GM23338 (cell line): ENCODE measurements at places on chromosomes 12 and 14. TPM values are rescaled to one million over a fixed set of nuclear protein-coding genes. Genes with fewer than 3 reads are reported as not detected.

DNA sequence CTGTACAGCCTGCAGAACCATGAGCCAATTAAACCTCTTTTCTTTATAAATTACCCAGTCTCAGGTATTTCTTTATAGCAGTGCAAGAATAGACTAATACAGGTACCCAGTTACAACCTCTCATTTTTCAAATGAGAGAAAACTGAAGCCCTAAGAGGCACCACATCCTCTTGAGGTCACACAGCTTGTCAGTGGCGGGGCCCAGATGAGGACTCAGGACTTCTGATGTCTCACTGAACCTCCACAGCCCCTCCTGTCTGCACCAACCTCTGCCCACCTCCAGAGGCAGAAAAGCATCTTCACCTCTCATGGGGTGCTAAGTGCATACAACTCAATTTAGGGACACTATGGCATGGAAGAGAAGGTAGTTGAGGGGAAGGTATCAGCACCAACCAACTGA lies 120.7 kb downstream of the CRACR2A start:
- no peak for DNase-seq

DNA sequence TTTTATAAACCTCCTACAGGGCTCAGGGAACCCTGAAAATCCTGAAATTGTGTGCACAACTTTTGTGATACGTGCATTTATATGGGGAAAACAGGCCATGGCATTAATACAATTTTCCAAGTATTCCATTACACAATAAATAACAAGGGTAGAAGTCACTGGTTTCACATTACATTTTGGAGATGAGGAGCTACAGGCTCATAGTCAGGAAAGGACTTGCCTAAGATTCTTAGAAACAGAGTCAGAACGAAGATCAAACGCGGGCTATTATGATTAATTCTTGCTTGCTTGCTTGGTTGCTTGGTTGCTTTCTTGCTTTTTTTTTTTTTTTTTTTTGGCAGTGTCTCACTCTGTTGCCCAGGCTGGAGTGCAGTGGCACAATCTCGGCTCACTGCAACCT lies 16.7 kb downstream of the NOS1 start:
- no peak for DNase-seq

- DNase-seq = no peak
Observed at GRCh38 chr14:43438056-43438455, 1069.0 kb downstream of the FSCB start.

DNA sequence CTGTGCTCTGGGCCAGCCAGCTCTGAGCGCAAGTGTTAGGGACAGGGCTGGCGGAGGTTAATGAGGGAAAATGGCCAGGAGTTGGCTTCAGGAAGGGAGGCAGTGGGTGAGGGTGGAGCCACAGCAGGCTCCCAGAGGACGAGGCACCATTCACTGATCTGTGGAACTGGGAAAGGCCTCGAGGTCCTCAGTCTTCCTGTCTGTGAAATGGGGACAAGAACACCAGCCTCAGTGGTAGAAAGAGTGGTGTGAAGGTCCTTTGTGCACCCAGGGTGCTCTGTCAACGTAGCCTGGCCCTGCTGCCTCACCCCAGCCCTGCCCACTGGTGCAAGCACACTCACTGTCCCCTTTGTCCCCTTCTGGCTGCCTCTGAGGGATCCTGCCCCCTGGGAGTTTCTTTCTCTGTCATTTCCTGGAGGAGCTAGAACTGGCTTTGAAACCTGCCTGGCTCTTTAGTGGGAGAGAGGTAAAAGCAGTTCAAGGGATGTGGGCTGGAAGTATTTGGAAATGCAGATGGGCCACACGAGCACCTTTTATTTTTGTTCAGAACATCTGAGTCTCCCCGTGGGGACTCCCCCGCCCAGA lies 25.0 kb downstream of the SYNDIG1L start:
- DNase-seq = peak; percentile 27

GRCh38 chr12:123148655-123149054 lies 2.2 kb downstream of the PITPNM2 start:
- DNase-seq = no peak

GRCh38 chr14:93005135-93005813 lies 82.3 kb downstream of the CHGA start:
- no peak for DNase-seq

DNA sequence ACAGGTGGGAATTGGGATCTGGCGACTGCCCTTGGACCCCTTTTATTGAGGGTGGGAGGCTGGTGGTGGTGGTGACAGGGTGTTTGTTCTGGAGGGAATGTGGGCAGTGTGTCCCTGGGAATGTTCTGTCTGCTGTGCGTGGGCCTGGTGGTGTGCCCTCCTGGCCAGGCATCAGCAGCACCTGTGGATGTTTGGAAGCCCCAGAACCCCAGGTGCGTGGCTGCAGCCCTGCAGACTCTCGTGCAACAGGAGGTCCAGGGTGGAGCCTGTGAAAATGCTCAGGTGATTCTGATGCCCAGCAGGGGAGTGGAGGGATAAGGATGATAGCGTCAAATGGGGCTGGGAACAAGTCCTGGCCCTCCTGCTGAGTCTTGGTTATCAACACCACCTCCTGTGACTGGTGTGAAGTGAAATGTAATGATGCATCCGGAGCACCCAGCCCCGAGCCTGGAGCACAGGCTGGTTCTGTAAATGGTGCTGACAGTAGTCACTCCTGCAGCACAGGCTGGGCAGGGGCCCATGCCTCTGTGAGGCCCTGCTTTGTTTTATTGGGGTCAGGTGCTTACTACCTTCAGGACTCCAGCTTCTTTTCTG lies 176.6 kb downstream of the TSPAN9 start:
- DNase-seq = no peak

- no peak for DNase-seq
Observed at GRCh38 chr12:86456241-86456640, 200.1 kb upstream of the MGAT4C start.

DNA sequence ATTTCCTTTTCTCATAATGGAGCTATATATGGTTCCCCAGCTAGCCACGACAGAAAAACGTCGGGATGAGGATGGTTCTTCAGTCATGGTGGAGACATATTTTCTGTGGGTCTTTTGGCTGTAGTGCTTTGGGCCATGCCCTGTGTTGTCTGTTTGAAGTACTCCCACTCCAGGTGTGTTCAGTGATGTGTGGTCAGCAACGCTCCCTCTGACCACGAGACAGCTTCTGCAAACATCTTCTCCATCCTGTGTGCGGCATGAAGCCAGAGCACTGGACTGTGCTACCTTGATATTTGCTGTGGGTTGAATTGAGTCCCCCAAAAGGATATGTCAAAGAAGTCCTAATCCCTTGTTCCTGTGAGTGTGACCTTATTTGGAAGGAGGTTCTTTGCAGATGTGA lies 931.2 kb downstream of the NRXN3 start:
- no peak for DNase-seq

DNA sequence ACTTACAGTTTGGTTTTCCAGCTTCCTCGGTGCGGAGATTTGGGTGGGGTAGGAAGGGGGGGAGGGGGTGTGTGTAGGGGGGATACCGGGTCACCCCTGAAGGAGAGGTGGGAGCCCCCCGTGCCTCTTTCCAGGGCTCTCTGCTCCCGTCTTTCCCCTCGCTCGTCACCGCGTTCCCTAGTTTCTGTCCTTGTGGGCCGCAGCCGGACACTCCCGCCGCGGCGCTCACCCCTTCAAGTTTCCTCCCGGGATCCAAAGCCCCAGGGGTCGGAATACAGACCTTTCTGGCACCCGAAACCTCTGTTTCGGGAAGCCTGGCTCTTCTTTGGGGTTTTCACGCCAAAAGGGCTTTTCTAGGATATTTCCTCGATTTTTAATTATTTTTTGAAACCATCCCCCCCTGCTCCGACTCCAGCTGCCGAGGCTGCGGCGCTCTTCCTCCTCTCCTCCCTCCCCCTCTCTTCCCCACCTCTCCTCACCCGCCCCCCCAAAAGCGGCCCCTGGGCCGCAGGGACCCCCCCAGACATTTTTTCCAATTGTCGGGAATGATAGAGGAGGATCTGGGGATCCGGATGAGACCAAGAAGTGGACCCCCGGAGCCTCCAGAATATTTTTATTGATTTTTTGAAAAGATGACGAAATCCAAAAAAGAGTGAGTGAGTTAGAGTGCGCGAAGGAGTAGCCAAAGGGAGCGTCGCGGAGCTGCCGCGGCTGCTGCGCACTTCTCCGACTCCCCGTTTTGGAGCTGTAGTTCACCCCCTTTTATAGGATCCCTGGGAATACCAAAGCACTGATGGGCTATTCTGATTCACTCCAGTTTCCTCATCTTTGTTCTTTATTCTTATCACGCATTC lies 1.7 kb downstream of the CCND2 start:
- DNase-seq = peak; percentile 73

DNA sequence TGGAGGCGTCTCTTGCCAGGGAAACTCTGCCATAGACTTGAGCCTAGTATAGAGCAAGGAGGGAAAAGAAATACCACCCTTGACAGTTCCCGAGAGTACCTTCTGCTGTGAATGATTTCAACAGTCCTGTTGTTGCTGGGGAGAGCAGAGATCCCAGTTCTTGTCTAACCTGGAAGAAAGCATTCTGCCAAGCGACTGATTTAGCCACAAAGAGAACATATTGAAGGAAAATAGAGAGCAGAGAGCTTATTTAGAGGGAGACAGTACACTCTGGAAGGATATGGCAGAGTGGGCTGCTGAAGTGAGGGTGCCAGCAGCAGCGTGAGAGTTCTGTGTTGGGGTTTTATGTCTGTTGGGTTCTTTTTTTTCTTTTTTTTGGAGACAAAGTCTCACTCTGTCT lies 966.9 kb upstream of the TMEM132C start:
- no peak for DNase-seq

- DNase-seq = no peak
Observed at GRCh38 chr12:124002021-124002644, 29.1 kb downstream of the ZNF664 start.

GRCh38 chr12:32312049-32312670 lies 87.2 kb upstream of the FGD4 start:
- DNase-seq = peak; percentile 80

GRCh38 chr12:49260571-49261363 lies 4.1 kb upstream of the TUBA1C start:
- no peak for DNase-seq

DNA sequence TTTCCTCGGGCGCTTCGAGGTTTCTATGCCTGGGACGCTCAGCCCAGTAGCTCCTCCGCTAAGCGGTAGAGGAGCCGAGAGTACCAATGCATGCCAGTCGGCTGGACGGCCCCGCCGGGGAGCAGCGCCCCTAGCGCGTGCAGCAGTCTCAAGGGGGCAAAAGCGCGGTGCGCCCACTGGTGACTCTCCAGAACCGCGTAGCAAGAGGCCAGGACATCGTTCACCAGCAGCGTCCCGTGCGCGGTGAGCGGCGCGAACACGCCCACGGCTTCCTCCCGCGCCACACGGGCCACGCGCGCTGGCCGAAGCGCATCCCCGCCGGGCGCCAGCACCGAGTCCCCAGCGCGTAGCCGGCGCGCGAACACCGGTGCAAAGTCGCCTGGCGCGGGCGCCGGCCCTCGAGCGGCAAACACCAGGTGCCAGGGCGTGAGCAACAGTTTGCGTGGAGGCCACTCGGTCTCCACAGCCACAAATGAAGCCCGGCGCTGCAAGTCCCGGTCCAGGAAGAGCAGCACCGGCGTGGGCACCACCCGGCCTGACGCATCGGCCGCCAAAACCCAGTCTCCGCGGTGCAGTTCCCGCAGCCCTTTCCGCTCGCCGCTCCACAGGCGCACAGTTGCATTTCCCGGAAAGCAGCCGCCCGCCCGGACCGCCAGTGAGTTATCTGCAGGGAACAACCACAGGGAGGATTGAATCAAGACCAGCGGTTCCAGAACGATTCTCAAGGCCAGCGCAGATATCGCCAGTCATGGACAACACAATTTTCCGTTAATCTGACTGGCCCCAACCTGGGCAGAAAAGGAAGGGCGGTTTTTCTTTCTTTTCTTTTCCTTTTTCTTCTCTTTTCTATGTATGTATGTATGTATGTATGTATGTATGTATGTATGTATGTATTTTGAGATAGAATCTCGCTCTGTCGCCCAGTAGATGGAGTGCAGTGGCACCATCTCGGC lies 4.5 kb downstream of the DHH start:
- peak; percentile 64 for DNase-seq

- peak; percentile 65 for DNase-seq
Observed at GRCh38 chr12:110199339-110200123, 75.4 kb downstream of the IFT81 start.

- DNase-seq = no peak
Observed at GRCh38 chr14:72352012-72352411, 419.8 kb downstream of the RGS6 start.

- no peak for DNase-seq
Observed at GRCh38 chr12:69732088-69732487, 6.6 kb upstream of the RAB3IP start.

- no peak for DNase-seq
Observed at GRCh38 chr12:128810182-128811127, 13.3 kb downstream of the SLC15A4 start.

DNA sequence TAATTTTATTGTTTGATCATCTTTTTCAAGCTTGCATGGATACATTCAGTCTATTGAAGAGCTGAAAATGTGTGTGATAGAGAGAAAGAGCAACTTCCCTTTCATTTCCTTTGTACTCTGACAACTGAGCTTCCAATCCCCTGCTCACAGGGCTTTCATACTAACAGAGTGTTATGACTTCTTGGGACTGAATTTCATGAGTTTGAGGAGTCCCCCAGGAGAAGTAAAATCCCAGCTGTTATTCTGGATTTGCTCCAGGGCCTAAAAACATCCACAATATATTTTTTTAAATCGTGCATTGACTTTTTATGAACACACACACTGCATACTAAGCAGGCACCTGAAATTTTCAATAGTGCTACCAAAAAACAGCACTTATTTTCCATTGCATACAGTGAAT lies 195.8 kb upstream of the CAND1 start:
- DNase-seq = no peak

DNA sequence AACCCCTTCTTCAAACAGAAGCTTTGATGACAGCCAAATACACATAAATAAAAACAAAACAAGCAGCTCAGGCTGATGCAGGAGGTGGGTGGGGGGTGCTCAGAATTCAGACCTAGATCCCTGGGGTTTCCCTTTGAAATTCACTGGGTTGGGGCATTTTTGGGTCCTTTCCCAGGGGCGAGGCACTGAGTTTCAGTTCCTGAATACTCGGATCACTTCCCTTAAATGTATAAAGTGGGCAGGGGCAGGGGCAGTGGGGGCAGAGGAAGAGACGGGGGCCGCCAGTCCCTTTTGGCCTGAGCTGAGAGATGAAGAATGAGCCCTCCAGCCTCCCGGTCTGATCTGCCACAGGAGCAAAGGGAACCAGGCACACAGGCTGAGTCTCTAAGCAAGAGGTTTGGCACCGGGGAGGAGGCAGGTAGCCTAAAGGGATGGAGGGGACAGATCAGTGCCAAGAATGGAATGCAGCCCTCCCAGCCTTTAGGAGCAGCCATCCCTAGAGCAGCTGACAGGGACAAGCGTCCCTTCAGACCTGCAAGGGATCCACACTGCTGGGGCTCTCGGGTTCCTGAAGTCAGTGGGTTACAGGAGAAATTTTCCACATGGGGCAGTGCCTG lies 20.3 kb downstream of the KDM2B start:
- no peak for DNase-seq

The DEGS2 gene
- total RNA-seq = 0.35 and 0.63 TPM in 2 replicates

The BEGAIN gene
- 2.4 and 6.6 TPM in 2 replicates for total RNA-seq

The TTC9 gene
- 29.2 and 34.2 TPM in 2 replicates for total RNA-seq

The PDE3A gene
- 9.1 and 9.2 TPM in 2 replicates for total RNA-seq

The GYS2 gene
- total RNA-seq = not detected in 2 replicates

The C12orf50 gene
- total RNA-seq = 0.03 TPM in 1 of 2 replicates, not detected in the other

The KRT8 gene
- total RNA-seq = 250 and 264 TPM in 2 replicates

The NINJ2 gene
- total RNA-seq = 0.94 and 2.1 TPM in 2 replicates

The GLIPR1L2 gene
- not detected in 2 replicates for total RNA-seq

The LRP10 gene
- total RNA-seq = 16.5 and 18.1 TPM in 2 replicates

The LIN7A gene
- 6.2 and 6.5 TPM in 2 replicates for total RNA-seq

The OR11H12 gene
- total RNA-seq = not detected in 2 replicates
